Occipital lobe (tissue), 3 donors: ENCODE measurements at places on chromosomes 3 and 15.

DNA sequence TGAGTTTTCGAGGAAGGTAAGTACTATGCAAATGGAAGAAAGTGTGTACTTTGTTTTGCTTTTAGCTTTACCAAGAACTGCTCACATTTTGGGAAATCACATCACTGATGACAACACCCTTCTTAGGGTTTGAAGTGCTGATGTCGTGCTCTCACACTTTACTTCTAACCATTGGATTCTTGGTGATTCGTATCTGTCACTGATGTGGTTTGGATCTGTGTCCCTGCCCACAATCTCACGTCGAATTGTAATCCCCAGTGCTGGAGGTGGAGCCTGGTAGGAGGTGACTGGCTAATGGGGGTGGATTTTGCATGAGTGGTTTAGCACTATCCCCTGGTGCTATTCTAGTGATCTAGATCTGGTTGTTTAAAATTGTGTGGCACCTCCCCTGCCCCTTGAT lies 75.4 kb upstream of the RGMA start:
- no peak for DNase-seq

- DNase-seq, result no peak
Measured at GRCh38 chr3:123791898-123792297, 92.2 kb downstream of the MYLK start.

DNA sequence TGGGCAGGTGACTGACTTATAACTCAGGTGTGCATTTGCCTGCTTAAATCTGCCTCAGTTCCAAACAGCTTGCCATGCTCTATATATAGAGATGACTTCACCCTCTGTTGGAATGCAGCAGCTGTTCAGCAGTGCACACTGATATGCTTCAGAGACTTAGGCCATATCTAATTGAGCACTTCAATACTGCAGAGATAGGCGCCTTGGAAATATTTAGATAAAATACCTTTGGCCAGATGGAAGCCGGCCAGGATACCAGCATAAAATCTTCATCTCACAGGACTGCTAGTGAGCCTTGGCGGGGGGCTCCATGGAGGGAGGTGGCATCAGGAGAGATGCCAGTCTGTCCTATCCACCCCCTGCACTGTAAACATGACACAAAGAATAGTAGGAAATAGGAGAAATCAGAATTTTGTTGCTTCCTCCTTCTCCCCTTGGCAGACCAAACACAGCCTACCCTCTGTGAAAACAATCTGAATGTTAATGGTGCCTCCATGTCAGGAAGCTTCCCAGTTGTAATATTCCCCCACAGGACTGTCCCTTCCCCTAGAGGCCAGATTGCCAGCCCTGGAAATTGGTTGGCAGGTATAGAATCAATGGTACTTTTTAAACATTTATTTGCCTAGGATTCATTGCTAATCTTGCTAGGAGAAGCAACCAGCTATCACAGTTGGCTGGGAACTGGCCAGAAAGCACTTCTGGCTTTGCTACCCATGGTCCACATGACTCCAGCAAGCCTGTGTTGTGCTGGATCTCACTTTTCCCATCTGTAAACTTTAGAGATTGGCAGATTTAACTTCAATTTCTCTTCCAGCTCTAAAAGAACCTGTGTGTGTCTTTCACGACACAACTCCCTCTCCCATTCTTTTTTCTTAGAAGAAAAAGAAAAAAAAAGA lies 215.5 kb upstream of the KCNMB2 start:
- DNase-seq, result no peak

DNA sequence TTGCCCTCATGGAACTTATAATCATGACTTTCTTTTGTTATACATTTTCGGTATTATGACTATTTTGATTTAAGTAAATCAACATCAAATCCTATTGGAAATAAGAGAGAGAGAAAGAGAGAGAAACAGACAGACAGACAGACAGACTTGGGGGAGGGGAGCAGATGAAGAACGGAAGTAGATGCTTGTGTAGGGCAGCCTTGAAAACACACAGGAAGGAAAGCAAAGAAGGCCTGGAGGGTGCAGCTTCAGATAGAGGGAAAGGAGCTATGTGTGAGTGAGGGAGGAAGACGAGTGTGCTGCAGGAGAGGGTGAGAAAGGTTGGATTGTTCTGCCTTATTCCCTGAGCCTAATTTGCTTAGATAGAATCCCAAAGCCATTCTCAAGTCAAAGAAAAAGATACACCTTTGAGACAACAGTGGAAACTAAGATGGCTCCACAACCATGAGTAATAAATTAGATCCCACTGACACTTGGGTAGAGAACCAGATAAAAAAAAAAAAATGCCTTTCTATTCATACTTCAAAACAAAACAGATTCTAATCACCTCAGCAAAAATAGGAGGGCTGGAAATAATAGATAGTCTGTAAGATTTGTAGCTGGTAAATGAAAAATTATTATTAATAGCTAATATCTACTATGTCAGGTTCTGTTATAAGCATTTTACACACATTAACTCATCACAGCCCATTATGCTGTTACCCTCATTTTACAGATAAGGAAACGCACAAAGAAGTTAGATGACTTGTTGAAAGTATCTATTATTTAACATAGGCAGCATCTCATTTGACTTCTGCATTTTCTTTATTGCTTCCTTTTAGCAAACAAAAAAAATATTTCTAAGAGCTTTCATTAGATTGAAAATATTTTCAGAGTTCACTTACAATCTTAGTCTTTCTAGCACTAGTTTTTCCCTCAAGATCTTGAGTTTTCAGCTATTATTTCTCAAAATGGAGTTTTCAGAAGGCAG lies 214.1 kb downstream of the TNIK start:
- DNase-seq, result no peak

- DNase-seq, result no peak
Measured at GRCh38 chr15:50082066-50082465, 37.0 kb downstream of the ATP8B4 start.

- no peak for DNase-seq
Measured at GRCh38 chr15:74168711-74169126, 4.8 kb upstream of the ISLR start.

- no peak for DNase-seq
Measured at GRCh38 chr3:16173283-16174025, 1.0 kb upstream of the GALNT15 start.

DNA sequence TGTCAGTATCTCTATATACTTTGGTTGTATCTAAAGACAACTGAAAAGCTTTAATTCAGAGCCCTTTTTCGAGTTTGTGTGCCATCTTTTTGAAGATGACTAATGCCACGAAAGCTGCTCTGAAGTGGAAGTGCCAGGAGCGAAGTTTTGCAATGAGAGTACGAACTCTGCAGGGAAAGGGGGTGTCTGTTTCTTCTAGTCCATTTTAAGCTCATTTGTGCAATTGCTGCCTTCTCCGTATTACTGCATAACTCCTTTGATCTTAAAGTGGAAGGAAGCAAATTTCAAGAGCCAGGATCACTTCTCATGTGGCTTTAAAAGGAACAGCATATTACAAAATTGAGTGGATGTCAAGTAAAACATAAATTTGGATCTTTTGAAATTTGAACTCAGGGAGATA lies 245.3 kb downstream of the FEZF2 start:
- no peak for DNase-seq

DNA sequence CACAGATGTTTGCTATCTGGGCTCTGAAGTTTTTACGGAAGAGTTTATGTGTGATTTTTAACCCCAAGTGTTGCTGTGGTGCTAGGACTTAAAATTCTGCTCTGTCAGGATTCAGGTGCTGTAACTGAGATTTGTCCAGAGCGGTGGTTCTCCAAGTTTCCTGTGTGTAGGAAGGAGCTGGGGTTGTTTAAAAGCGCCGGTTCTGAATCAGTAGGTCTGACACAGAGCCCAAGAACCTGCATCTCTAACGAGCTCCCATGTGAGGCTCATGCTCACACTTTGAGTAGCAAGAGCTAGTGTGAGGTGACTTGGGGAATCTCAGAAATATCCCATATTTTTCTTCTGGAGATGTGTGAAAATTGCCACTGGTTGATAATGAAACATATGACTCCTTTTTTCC lies 325.5 kb downstream of the SATB1 start:
- no peak for DNase-seq

- DNase-seq, result no peak
Measured at GRCh38 chr3:65833761-65834505, 204.8 kb downstream of the MAGI1 start.

DNA sequence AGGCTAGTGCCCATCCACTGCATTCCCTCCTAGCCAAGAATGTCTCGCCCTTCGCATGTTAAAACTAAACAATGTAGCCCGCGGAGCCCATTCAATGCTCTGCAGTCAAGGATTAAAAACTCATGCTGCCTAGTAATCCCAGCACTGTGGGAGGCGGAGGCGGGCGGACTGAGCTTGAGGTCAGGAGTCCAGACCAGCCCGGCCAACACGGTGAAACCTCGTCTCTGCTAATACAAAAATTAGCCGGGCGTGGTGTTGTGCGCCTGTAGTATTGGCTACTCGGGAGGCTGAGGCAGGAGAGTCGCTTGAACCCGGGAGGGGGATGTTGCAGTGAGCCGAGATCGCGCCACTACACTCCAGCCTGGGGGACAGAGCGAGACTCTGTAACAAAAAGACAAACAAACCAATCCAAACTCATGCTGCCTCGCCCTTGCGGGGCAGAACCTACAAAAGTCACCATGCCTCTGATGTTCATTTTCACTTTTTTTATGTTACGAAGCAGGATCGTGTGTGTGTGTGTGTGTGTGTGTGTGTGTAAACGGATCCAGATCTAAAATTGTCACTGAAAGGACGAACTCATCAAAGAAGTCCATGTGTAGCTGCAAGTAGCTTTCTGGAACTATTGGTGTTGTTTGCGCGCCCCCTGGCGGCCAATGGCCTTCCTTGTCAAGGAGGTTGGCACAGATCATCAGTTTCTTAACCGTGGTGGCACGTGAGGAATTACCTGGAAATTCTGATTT lies 54.8 kb upstream of the SPESP1 start:
- DNase-seq, result peak; percentile 84

DNA sequence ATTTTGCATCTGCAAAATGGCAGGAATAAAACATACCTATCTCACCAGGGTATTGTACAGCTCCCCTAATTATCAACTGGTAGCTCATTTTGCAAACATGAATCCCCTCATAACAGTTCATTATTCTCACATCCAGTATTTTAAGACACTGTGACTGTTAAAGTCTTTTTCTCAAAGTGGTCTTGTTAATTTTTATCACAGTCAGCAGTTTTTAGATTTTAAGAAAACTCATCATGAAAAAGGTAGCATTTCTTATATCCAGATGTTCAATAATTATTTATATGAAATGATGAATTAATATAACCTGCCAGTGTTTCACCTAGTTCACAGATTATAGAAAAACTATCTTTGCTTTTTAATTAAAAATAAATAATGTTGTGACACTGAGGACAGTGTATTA lies 354.9 kb upstream of the ARL6 start:
- no peak for DNase-seq

- no peak for DNase-seq
Measured at GRCh38 chr15:99442252-99442897, 123.4 kb upstream of the MEF2A start.

GRCh38 chr3:151871639-151872468 lies 1.6 kb upstream of the SUCNR1 start:
- no peak for DNase-seq

- no peak for DNase-seq
Measured at GRCh38 chr3:181564222-181564621, 147.5 kb upstream of the SOX2 start.

GRCh38 chr15:73936181-73936580 lies 9.9 kb downstream of the LOXL1 start:
- DNase-seq, result no peak

- DNase-seq, result no peak
Measured at GRCh38 chr3:146156095-146156494, 4.9 kb downstream of the PLOD2 start.

DNA sequence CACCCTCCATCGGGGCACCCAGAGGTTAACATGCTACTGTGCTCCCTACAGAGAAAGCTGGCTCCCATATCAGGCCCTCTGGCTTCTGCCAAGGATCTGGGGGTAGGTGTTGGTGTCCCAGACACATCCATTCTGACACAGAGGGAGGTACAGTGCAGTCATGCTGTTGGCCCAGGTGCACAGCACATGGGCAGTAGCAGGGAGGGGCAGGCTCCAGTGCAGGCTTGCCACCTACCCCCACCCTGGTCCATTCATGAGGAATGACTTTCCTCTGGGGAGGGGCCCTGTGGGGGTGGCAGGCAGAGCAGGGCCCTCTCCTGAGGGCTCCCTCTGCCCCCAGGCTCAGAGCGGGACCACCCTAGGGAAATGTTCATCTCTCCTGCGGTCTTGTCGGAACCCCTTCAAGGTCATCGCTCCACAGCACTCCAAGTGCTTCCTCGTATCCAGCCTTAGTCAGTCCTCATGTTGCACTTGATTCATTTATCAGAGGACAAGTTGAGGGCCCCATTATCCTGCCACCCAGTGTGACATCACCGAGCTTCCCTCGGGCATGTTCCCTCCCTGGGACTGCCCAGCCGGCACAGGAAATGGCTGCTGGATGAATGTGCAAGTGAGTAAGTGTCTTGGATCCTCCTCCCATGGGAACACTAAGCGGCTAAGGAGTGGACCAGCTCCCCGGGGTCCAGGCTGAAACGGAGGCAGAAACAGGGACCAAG lies 10.0 kb downstream of the DUSP7 start:
- peak; percentile 51 for DNase-seq

DNA sequence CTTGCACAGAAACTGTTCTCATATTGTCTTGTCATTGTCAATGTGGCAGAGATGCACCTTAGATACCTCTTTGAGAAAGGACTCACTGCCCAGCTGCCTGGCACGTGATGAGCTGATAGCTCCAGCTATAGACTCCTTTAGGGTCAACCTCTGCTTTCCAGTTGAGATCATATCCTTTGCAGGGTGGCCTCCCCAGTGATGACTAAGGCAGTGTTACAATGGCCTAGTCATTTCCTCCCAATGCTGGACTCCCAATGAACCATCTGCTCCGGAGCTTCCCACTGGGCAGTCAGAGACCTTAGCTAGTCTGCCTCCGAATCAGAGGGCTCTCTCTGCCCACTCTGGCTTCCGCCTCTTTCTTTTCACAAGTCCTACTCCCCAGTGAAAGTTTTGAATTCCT lies 79.5 kb downstream of the CHRD start:
- no peak for DNase-seq

- no peak for DNase-seq
Measured at GRCh38 chr15:63341898-63342297, 39.7 kb downstream of the CA12 start.

DNA sequence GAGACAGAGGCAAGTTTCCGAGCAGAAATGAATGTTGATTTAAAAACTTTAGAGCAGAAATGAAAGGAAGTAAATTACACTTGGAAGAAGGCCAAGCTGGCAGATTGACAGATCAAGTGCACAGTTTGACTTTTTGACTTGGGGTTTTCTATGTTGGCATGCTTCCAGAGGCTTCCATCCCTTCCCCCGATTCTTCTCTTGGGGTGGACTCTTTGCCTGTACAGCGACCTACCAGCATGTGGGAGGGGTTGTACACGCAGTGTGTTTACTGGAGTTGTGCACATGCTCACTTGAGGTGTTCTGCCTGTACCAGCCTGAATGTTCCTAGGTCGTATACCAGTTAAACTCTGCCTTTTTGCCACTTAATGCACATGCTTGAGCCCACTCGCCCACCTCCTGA lies 701.5 kb upstream of the GBE1 start:
- no peak for DNase-seq

DNA sequence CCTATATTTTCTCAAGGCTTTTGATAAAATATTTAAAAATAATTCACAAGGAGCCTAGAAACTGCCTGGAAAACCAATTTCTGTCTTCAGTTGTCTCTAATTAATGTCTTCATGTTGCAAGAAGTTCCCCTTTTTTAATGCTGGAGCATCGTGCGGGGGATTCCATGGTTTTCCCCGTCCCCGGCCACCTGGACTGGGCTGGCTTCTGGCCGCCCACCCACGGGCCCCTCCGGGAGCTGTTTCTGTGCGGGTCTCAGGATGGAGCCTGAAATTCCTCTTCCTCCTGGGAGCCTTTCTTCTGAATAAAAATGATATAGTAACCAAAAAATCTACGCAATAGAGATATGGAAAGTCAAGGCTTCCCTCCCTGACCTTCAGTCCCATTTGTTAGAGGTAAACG lies 8.1 kb upstream of the LRRK1 start:
- no peak for DNase-seq
